ENCODE measurements at places on chromosomes 5 and 9. TPM values are rescaled to one million over a fixed set of nuclear protein-coding genes. Genes with fewer than 3 reads are reported as not detected.

The LTC4S gene
- 0.29 TPM for polyA plus RNA-seq

DNA sequence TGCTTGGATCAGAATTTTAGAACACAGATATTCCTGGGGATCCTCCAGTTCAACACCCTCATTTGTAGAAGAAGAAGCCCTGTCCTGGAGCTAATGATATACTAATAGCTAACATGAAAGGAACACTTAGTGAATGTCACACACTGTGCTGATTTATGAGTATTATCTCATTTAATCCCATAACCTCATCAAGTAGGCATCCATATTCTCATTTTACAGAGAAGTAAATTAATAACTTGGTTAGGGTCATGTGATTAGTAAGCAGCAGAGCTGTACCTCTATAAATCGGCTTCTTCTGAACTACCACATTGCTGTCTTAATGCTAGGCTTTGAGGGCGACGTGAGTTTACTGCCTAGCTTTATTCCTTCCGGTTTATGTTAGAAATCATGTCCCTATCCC, 6.0 kb downstream of the TTC23L start:
- DNase-seq, result no peak

GRCh38 chr9:37623267-37623666, 27.5 kb upstream of the FRMPD1 start:
- DNase-seq, result no peak

GRCh38 chr9:70020991-70021571, 22.6 kb upstream of the MAMDC2 start:
- DNase-seq, result peak; percentile 95

- DNase-seq, result no peak
Observed at GRCh38 chr9:138083873-138084272, 206.3 kb downstream of the CACNA1B start.

DNA sequence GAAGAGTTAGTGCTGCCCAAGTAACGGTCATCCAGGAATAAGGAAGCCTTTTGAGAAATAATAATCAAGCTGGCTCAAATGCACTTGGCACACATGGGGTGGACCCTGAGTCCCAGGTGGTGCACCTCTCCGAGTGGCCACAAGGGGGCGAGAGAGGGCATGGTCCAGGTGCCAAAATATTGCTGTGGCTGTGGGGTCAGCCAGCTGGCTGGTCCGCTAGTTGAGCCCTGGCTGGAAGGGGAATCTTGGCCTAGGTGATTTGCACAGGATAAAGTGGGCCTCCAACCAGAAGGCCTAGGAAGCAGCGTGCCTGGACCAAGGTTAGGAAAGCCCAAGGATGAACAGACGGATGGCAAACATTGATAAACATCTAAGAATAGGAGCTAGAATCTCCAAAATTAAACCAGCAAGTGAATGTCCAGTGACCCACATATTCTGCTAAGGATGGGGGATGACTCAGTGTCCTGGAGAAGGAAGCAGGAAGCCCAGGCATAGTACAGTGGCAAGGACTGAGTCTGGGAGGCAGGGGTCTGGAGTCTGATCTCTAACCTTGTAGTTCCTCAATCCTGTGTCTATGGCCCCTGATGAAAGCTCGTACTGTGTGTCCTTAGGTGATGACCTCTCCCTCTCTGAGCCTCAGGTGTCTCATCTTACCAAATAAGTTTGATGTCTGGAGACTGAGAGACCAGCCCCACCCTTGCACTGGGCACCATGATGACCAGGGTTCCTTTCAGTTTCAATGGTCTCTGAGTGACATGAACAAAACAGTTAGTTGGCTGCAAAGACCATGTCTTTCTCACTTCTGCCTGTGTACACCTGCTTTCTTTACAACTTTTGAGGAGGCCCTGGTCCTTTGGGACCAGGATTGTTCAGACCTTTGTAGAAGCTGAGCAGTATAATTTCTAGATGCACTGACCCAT, 19.2 kb upstream of the SHB start:
- peak; percentile 32 for DNase-seq

- DNase-seq, result no peak
Observed at GRCh38 chr9:33750307-33750838, 45.0 kb upstream of the PRSS3 start.
